ENCODE measurements at places on chromosomes 12 and 14.

- peak; percentile 9 for DNase-seq
Measured at GRCh38 chr12:119208626-119209061, 29.9 kb downstream of the HSPB8 start.

GRCh38 chr12:3262470-3262869, 185.3 kb downstream of the TSPAN9 start:
- DNase-seq = no peak

GRCh38 chr12:57891542-57892228, 45.2 kb upstream of the CTDSP2 start:
- DNase-seq = no peak

GRCh38 chr12:92719674-92720073, 16.9 kb downstream of the PLEKHG7 start:
- DNase-seq = no peak

- no peak for DNase-seq
Measured at GRCh38 chr12:6069437-6070093, 54.9 kb downstream of the VWF start.

DNA sequence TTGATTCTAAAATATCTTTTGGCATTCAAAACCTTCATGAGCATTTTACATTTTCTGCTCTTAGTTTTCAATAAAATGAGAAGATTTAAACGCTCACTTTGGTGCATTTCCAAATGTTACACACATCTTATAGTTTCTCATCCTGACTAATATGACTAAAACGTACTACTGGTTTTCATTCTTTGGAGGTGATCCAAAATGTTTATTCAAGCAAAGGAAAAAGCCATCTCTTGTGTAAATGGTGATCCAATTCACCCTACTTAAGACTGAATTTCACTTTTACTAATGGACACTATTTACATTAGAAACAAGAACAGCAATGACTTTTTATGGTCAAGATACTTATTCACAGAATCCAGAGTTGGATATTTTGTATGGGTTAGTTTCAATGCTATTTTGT, 86.6 kb downstream of the KITLG start:
- no peak for DNase-seq

DNA sequence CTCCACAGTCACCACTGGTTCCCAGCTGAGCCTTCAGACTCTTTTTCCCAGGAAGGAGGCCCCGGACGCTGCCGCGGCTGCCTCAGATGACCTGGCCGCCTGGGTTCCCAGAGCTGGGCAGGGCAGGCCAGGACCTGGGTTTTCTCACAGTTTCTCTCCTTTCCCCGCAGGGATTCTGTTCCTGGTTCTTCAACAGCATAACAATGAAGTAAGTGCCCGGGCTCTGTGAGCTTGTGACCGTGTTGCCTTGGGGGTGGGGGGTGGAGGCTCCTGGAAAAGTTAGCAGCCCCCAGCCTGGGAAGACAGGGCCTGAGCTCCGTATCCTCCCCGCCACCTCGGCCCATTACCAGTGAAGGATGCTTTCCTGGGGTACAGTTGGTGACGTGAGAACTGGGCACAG, 43.7 kb downstream of the TMEM63C start:
- DNase-seq = no peak

DNA sequence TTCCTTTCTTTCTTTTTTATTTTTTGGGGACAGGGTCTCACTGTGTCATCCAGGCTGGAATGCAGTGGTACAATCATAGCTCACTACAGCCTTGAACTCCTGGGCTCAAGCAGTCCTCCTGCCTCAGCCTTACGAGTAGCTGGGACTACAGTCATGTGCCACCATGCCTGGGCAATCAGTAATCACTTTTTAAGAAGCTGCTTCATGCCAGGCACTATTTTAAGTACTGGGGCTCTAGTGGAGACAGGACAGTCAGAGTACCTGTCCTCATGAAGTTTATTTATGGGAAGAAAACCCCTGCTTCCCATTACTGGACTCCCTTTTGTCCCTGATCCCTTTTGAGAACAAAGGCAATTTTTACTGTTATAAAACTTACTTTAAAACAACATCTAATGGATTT, 124.0 kb upstream of the NPAS3 start:
- no peak for DNase-seq

Measured in endothelial cell (in vitro differentiated cells).